Right lobe of liver (tissue), 6 donors: ENCODE measurements at places on chromosomes 4 and X.

GRCh38 chr4:110949542-110949941, 326.7 kb upstream of the PITX2 start:
- no peak for DNase-seq

GRCh38 chr4:37909332-37910090, 18.6 kb downstream of the TBC1D1 start:
- no peak for DNase-seq

GRCh38 chrX:30665471-30665870, 12.2 kb downstream of the GK start:
- DNase-seq: no peak

- DNase-seq: no peak
These were observed 160.4 kb upstream of the MAMLD1 start for GRCh38 chrX:150202641-150203247.

- no peak for DNase-seq
These were observed 14.6 kb downstream of the DGKQ start for GRCh38 chr4:958696-959337.

DNA sequence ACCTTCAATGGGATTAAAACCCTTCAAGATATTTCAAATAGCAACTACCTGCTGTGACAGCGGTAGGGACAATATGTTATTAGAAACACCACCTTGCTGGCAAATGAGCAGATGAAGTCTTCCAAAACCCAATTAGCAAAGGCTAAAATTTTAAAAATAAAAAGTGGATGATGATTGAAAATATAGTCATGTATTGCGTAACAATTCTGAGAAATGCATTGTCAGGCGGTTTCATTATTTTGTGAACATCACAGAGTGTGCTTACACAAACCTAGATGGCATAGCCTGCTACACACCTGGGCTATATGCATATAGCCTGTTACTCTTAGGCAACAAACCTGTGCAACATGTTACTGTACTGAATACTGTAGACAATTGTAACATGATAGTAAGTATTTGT, 91.2 kb upstream of the ANXA3 start:
- DNase-seq: no peak

DNA sequence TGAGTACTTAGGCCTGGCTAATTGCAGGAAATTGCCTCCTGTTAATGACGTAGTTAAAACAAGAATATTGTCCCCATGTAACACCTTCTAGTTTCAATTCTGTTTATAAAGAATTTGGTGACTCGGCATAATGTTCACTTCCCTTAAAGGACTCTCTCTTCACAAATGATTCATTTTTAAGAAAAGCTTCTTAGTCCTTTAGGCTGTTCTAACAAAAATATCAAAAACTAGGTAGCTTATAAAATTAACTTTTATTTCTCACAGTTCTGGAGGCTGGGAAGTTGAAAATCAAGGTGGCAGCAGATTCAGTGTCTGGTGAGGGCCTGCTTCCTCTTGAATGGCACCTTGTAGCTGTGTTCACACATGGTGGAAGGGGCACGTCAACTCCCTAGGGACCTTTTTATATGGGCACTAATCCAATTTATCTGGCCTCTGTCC, 23.8 kb downstream of the COL25A1 start:
- DNase-seq: no peak

GRCh38 chr4:169236078-169236477, 34.7 kb downstream of the SH3RF1 start:
- no peak for DNase-seq

GRCh38 chr4:4217113-4217512, 9.6 kb downstream of the OTOP1 start:
- DNase-seq: no peak

DNA sequence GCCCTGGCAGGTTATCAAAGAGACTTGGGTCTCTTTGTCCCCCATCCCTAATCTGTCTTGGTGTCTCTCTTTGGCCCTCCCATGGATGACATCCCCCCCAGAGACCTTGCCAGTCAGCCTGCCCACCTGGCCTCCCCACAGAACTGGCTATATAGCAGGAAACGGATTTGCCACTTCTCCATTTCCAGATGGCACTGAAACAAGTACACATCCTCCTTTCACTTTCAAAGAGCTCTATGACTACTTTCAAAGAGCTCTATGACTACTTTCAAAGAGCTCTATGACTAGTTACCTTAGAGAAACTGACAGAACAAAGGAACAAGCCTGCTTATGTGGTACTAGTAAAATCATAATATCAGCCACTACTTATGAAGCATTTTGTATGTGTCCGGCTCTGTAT, 175.3 kb downstream of the MAML3 start:
- no peak for DNase-seq

DNA sequence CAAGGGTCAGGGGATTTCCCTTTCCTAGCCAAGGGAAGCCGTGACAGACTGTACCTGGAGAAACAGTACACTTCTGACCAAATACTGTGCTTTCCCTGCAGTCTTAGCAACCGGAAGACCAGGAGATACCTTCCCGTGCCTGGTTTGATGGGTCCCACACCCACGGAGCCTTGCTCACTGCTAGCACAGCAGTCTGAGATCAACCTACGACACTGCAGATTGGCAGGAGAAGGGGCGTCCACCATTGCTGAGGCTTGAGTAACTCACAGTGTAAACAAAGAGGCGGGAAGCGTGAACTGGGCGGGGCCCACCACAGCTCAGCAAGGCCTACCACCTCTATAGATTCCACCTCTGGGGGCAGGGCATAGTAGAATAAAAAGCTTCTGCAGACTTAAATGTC, 48.7 kb upstream of the SRD5A3 start:
- DNase-seq: no peak

DNA sequence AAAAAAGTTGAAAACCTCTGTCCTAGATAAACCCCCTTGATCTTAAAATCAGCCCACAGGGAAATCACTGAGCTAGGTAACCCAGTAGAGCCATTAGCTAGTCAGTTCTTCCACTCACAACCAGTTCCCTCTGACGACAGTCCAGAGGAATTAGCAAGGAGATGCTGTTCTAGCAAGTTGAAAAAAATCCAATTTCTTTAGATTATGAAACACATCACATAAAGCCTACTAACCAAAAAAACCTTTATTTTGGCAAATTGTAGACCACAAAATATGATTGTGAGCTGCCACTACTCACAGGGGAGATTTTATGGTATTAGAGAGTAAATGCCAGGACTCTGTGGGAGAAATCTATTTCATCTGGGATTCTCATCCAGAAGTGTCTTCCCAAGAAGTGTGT, 22.6 kb downstream of the ADAMTS3 start:
- DNase-seq: no peak

DNA sequence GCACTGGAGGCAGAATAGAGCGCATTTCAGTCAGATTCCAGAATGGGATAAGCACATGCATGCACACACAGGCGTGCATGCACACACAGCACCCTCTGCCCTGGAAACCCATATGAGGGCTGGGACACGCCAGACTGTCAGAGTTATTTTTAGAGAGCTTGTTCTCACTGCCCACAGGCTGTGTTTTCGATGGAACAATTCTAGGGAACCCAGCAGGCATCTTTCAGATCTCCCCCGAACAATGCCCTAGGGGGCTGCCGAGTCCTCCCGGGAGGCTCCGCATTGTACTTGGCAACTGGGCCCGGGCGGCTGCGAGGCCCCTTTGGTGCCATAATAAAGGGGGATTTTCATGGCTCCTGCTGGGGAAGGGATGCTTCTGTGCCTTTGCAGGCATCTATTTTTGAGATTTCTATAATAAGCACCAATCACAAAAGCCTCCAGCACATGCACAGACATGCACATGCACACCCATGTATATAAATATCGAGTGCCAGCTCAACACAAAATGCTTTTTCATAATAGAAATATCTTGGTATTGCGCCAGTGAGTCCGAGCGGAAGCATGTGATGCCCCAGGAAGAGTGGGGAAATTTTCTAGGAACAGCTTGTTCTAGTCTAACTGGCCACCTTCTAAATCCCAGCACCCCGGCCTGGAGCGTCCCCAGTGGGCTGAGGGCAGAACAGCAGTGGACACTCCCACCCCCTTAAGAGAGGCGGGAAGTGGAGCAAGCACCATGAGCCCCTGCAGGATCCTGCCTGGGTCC, 88.5 kb downstream of the PHKA2 start:
- no peak for DNase-seq

GRCh38 chrX:109862433-109862832, 129.4 kb upstream of the ACSL4 start:
- no peak for DNase-seq

GRCh38 chr4:84258905-84259830, 239.9 kb downstream of the NKX6-1 start:
- DNase-seq: no peak

GRCh38 chr4:182416067-182416466, 172.9 kb downstream of the TENM3 start:
- no peak for DNase-seq

- no peak for DNase-seq
These were observed 160 bp downstream of the LCORL start for GRCh38 chr4:18021470-18021719.

DNA sequence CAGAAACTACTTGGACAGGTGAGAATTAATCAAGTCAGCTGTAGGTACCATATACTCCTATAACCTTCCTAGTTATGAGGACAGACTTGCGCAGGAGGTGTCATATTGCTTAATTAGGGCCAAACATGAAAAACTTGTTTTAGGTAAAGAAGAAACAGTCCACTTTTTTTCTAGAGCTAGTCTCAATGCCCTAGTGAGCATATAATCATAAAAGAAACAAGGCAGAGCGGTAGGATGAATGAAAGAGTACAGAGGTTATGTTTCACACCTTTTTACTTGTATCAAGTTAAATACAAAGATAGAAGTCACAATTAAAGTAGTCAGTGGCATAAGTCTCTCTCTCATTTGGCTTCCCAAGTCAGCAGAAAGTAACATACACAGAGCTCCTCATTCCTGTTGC, 88.9 kb downstream of the RPS6KA6 start:
- DNase-seq: no peak

- DNase-seq: no peak
These were observed 40.1 kb downstream of the TET2 start for GRCh38 chr4:105186701-105187161.

DNA sequence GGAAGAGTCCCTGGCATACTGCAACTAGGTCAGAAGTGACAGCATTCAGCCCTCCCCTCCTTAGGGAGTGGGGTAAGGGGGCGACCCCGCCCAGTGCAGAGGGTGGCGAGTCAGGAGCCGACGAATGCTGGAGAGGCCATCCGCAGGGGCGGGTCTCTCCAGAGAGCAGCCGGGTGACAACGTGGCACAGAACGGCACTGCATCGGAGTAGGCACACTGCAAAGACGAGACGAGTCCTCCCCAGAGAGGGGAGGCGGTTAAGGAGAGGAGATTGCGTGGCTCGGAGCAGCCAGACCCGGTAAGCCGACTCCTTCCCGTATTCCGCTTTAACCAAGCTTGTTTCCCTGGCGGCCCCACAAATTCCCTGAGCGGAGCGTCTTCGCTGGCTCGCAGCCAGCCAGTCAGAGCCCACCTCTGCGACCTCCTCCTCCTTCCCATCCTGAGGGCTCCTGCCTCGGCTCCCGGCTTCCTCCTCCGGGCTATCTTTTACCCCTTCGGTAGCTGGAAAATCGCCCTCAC, 54.9 kb downstream of the LINC00632 start:
- no peak for DNase-seq

DNA sequence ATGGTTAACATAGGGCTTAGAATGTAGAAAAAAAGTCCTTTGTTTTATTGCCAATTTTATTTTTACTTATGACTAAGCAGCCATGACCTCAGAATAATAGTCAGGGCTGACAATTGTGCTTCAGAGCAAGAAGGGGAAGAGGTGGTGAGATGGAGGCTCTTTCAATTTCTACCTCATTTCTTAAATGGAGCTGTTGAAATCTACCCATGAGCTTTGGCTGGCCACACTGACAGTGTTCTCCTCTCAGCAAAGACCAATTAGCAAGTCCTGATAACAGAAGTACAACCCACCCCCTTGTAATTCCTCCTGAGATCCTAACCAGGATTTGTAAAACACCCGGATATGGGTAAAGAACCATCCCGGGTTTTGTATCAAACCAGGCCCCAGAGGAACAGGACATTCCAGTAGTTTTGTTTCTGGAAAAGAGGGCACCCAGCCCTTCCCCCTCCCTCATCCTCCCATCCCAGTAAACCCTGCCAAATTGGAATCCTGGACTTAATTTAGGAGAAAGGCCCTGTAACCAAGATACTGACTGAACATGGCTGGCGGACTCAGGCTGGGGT, at the start of gene HEPH:
Gene HEPH, plus strand, starts transcription at position 399 of the 563 bp plus-strand sequence. CDS start 6,324 bp downstream, outside the sequence.
- no peak for DNase-seq

DNA sequence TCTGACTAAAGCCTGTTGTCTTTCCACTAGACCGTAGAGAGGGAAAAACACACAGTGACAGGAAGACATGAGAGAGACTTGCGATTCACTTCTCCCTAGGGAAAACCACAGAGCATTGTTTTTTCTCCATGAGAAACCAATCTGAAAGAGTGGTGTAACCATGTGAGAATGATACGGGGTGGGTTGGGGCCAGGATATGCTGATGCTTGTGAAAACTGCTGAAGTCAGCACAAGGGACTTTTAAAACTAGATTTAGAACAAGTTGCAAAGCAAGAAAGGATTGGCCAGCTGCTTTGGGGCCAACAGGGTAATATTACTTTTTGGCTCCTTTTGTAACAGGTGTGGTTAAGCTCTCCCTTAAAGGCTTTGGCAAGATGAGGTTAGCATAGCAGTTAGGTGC, 66.1 kb downstream of the NHSL2 start:
- DNase-seq: no peak

DNA sequence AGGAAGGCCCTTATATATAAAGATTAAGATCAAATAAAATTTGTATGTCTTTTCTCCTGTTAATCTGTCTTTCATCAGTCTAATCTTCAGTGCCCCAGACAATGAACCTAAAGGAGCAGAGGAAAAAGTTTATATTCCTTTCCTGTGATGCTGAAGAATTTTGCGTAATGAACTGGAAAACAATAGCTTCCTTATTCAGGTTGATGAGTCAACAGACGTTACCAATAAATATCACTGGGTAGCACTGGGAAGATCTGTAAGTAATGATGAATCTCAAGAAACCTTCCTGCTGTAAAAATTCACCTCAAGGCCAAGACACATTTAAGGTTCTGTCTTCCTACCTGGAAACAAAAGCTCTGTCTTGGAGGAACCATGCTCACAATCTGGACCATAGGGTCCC, 25.5 kb downstream of the CDKN2AIP start:
- no peak for DNase-seq

- DNase-seq: no peak
These were observed 46.5 kb downstream of the RFC1 start for GRCh38 chr4:39319676-39320075.

DNA sequence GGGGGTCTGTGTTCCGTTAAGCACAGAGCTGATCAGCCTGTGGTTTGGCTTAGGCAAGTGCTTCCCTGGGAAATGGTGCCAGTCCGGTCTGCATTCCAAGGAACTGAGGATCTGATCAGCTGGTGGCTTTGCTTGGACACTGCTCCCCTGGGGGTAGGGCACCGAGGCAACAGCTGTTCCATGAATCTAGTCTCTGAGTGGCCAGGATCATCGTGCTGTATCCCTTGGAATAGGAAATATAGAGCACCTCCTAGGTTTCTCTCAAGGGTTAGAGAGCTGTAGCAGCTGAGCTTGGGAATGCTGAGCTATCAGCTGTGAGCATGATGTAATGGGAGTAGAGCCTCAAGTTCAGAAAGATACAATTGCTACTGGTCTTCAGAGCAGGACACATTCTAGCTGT, 863.9 kb downstream of the RAPGEF2 start:
- DNase-seq: no peak
